CD4-positive, alpha-beta T cell treated with Interleukin-15 for 4 hours (primary cell): ENCODE measurements at places on chromosomes 12 and 14.

- no peak for DNase-seq
Observed at GRCh38 chr12:100158535-100158934, 15.9 kb upstream of the BLTP3B start.

DNA sequence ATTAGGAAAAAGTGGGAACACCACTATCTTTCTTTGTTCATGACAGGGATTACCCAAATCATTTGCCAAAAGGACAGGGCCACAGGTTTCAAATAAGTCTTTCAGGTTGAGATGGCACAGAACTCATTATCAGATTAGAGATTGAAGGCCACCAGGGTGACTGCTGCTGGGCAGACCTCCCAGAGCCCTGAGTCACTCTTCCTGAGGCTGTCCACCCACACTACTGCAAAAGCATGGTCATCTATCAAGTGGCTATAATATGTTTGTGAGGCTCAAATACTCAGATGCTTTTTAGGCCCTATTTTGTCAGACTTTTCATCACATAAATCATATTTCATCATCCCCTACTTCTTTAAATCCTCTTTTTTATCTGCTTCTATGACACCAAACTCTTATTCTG, 155.3 kb upstream of the CCDC196 start:
- DNase-seq: no peak

DNA sequence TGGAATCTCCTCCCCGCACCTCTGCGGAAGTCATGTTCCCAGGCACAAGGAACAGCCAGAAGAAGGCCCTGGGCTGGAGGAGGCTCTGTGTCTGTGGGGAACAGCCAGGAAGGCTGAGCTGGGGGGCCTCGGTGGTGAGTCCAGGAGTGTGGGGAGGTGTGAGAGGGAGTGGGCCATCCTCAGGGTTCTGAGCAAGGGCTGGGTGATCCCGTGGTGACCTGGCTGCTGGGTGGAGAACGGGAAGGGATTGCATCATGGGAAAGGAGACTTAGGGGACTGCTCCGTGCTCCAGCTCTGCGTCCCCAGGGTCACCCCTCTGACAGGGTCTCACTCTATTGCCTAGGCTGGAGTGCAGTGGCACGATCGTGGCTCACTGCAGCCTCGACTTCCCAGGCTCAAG, 13.8 kb downstream of the AACS start:
- DNase-seq: no peak

DNA sequence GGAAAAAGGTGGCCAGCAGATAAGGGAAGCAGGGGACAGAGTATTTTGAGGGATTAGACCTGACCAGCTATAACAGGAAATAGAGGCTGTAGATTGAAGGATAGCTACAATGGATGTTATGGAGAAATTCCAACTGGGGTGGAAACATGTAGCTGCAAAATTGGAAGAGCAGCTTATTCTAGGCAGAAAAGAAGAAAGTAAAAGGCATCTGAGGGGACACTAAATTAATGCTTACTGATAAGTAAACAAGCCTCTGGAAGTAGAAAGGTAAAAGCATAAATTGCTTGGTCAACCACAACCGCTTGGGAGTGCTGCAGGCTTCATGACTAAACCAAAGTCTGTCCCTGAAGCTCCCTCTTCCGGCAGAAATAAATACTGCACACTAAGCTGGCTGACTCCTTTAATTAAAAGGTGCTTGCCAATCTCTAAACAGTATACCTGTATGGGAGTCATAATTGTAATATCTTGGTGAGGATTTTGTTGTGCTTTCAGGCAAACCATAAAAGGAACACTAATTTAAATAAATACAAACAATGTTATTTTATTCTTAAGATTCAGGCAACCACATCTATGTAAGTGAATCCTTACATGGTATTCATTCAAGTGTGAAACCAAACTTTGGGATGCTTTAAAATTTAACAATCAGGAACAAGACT, 7.7 kb downstream of the UBC start:
- peak; percentile 96 for DNase-seq

- DNase-seq: peak; percentile 76
Observed at GRCh38 chr12:119902084-119902509, 25.0 kb upstream of the CIT start.
